ENCODE measurements at places on chromosomes 1 and 21. TPM values are rescaled to one million over a fixed set of nuclear protein-coding genes. Genes with fewer than 3 reads are reported as not detected.
A peak's percentile ranks its signal among the peaks of the same experiment; 100 is the strongest.

Gene ZSWIM5
- 0.07 TPM for total RNA-seq

Gene C1orf87
- total RNA-seq = not detected

Gene KISS1
- not detected for total RNA-seq

Gene OR2T11
- total RNA-seq = not detected

Gene KCNJ10
- total RNA-seq = not detected

Gene COL9A2
- total RNA-seq = 0.47 TPM

Gene IFFO2
- 0.67 TPM for total RNA-seq

Gene PCBP3
- total RNA-seq = 0.34 TPM

- H3K27me3 ChIP-seq = peaks cover 37% of the 10 kb centered on the region
- no peak for DNase-seq
- no peak overlapping the region for H3K4me3 ChIP-seq
- no peak overlapping the region for H3K27ac ChIP-seq
Measured at GRCh38 chr1:200912737-200913407, 18.2 kb downstream of the INAVA start.

DNA sequence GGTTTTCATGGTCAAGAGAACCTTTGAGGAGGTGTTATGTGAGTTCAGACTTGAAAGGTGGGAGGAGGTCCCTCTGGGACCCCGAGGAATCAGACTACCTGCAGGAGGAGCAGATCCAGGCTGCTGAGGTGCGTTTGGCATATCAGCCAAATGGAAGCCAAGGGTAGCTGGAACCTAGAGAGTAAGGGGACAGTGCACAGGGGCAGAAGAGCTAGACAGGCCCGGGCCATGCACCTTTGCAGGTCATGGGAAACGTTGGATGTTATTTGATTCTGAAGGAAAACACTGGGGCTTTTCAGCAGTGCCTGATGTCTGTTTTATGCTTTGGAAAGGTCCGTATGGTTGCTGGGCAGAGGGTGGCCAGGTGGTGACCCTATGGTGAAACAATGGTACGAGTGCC lies 169.2 kb downstream of the PGBD5 start:
- no peaks in the 10 kb centered on the region for H3K27me3 ChIP-seq
- H3K36me3 ChIP-seq = peaks cover 72% of the 10 kb centered on the region
- no peaks in the 10 kb centered on the region for H3K4me1 ChIP-seq
- no peak for DNase-seq
- no peak overlapping the region for H3K4me3 ChIP-seq

DNA sequence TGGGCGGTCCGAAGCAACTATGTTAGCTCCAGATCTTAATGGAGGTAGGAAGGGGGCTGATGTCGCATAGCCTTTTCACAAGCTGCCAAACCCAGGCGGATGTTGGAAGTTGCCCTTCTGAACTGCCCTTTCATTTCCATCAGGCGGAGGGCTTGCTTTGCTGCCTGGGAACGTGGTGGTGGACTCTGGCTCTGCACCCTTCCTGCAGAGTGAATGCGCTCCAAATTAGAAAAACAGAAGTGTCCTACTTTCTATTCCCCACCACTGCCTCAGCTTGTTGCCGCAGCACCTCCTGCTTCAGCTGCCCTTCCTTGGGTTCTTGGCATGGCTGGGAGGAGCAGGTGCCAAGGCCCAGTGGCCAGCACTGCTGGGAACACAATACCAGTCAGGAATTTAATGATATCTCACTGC lies 60.6 kb downstream of the AK4 start:
- no peaks in the 10 kb centered on the region for H3K36me3 ChIP-seq
- H3K27me3 ChIP-seq = no peaks in the 10 kb centered on the region
- H3K4me1 ChIP-seq = peaks cover 6% of the 10 kb centered on the region

GRCh38 chr1:107326824-107327445 lies 186.1 kb downstream of the NTNG1 start:
- no peak overlapping the region for H3K27ac ChIP-seq
- DNase-seq = no peak
- no peak overlapping the region for H3K4me3 ChIP-seq
- no peaks in the 10 kb centered on the region for H3K27me3 ChIP-seq

DNA sequence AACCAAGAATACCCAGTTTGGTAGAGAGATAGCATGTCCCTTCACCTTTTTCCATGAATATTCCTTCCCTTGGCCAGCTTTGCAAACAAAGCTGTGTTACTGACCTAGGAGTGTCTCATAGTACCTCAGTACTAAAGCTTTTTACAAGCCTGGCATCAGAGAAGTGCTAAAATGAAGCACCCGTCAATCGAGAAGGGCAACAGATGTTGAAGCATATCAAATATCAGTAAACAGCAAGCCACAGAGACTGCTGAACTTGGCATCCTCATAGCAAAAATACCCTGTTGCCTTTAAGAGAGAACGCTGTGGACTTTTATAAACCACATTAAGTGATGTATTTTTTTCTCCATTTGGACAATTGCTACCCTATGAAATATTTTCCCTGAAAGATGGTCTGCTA lies 128.6 kb upstream of the HOOK1 start:
- H3K27ac ChIP-seq = no peak overlapping the region
- H3K4me1 ChIP-seq = no peaks in the 10 kb centered on the region
- H3K27me3 ChIP-seq = no peaks in the 10 kb centered on the region
- no peak for DNase-seq

DNA sequence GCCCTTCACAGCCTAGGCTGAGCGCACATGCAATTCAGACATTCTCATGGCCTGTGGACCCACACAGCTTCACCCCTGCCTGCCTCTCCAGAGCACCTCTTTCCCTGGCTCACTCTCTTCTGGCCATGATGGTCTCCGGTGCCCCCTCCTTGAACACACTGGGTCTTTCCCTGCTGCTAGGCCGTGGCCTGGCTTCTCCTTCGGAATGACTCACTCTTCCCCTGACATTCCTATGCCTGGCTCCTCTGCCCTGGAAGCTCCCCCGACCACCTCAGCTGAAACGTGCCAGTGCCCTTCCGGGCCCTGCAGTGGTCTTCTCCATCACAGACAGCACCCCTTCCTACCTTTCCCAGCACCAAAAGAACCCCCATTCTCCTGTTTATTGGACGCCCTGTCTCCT lies 28.3 kb downstream of the EPHA8 start:
- H3K27me3 ChIP-seq = peaks cover 85% of the 10 kb centered on the region
- H3K36me3 ChIP-seq = no peaks in the 10 kb centered on the region
- no peaks in the 10 kb centered on the region for H3K4me1 ChIP-seq
- no peak for DNase-seq

- H3K4me1 ChIP-seq = peaks cover 5% of the 10 kb centered on the region
- H3K27me3 ChIP-seq = no peaks in the 10 kb centered on the region
- H3K27ac ChIP-seq = no peak overlapping the region
Measured at GRCh38 chr1:111598544-111598943, 21.0 kb upstream of the RAP1A start.

DNA sequence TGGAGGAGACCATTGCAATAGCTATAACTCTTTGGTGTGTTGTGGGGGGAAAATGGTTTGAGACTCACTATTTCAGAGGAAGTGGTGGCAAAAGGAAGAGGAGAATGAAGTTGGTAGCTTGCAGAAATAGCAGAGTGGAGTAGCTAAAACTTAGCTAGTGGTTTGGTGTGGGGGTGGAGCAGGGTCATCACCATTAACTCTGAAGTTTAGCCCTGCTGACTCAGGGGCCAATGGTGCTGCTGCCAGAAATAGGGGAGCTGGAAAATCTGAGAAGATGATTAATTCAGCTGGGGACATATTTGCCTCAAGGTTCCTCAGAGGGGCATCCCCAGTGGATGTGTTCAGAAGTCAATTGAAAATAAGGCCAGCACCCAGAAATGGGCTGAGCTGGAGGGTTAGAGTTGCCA lies 65.4 kb downstream of the RUNX1 start:
- no peak overlapping the region for H3K4me3 ChIP-seq
- no peaks in the 10 kb centered on the region for H3K36me3 ChIP-seq
- peak overlapping the region; percentile 21 for H3K27ac ChIP-seq
- peak; percentile 74 for DNase-seq
- peaks cover 8% of the 10 kb centered on the region for H3K4me1 ChIP-seq

- DNase-seq = no peak
- no peaks in the 10 kb centered on the region for H3K36me3 ChIP-seq
- no peak overlapping the region for H3K27ac ChIP-seq
Measured at GRCh38 chr1:216330262-216330661, 93.0 kb downstream of the USH2A start.

DNA sequence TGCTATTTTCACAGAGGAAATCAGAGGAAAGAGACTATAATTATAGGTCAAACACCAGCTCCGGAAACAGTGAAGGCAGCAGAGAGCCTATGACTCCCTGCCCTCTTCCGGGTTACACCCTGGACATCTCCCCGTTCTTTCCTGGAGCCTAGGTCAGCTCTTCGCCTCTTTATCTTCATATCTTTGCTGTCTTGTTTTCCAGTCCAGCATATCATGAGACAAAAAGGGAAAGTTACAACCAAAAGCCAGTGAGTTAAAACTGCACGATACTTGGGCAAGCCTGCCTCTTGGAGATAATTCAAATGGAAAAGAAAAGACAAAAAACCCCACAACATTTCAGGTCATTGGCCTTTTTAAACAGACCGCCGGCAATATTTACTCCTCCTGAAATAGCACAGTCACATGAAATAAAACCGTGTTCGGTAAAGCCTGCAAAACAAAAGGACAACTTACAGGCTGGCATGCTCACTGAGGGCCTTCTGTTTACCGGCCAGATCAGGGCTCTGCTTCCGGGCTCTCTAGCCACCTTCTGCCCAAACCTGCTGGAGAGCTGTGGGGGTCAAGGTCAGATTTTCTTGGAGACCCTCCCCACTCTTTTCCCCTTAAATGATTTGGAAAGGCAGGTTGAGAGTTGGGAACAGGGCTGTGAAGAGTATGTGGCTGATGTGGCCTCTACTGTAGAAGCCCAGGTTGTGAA lies 42.8 kb upstream of the PPP2R5A start:
- H3K36me3 ChIP-seq = no peaks in the 10 kb centered on the region
- no peaks in the 10 kb centered on the region for H3K27me3 ChIP-seq
- H3K4me1 ChIP-seq = peaks cover 12% of the 10 kb centered on the region
- peak; percentile 75 for DNase-seq
- H3K27ac ChIP-seq = peak overlapping the region; percentile 89

DNA sequence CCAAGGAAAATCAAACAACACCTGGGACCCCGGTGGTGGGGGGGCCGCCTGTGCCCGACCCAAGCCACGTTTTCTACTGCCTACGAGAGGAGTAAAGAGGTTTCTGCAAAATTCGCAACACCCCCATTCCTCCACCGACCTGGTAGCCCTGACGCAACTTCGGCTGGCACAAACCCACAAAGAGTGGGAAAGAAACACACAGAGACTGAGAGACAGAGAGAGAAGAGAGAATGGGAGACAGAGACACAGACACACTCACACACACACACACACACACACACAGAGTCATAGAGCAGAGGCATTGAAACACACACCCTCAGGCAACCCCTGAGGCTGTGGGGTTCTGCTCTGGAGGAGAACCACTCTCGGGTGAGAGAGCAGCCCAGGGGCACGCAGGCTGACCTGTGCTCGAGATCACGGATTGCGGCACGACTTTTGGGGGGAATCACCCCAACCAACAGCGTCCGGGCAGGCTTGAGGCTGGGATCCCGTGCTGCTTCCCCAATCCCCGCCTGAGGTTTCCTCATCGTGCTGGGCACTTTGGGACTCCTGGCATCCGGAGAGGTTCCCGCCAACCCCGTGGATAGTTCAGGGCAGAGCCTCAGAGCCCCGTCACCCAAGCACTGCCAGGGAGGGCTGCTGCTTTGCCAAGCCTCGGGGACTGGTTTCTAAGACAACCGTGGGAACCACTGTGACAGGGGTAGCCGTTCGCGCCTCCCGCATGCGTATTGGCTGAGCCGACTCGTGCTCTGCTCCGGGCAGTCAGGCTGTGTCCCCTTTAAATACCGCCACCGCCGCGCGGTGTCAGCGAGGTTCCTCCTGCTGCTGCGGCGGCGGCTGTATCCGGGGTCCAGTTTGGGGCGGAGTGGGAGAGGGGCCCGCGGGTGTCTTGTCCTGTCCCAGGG lies 682.4 kb upstream of the TPTE start:
- H3K27me3 ChIP-seq = no peaks in the 10 kb centered on the region
- peaks cover 3% of the 10 kb centered on the region for H3K4me1 ChIP-seq
- no peaks in the 10 kb centered on the region for H3K36me3 ChIP-seq
- DNase-seq = peak; percentile 59
- H3K4me3 ChIP-seq = peak overlapping the region; percentile 43

DNA sequence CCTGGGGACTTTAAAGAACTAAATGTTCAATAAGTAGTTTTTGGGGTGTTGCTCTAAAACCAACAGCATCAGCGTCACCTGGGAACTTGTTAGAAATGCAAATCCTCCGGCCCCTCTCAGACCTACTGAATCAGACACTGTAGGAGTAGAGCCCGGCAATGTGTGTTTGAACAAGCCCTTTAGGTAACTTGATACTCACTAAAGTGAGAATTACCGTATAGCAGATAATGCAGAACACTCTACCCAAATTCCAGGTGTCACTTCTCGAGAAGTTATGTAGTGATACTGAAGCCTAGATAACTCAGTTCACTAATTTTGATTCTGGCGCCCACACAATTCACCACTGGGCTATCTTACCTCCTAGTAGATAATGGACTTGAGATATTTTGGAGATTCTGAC lies 3.7 kb upstream of the DPT start:
- no peaks in the 10 kb centered on the region for H3K4me1 ChIP-seq
- no peaks in the 10 kb centered on the region for H3K36me3 ChIP-seq
- H3K4me3 ChIP-seq = no peak overlapping the region
- no peak overlapping the region for H3K27ac ChIP-seq

GRCh38 chr1:72050551-72050950 lies 231.8 kb downstream of the NEGR1 start:
- no peaks in the 10 kb centered on the region for H3K27me3 ChIP-seq
- H3K36me3 ChIP-seq = no peaks in the 10 kb centered on the region
- no peaks in the 10 kb centered on the region for H3K4me1 ChIP-seq
- no peak overlapping the region for H3K4me3 ChIP-seq

DNA sequence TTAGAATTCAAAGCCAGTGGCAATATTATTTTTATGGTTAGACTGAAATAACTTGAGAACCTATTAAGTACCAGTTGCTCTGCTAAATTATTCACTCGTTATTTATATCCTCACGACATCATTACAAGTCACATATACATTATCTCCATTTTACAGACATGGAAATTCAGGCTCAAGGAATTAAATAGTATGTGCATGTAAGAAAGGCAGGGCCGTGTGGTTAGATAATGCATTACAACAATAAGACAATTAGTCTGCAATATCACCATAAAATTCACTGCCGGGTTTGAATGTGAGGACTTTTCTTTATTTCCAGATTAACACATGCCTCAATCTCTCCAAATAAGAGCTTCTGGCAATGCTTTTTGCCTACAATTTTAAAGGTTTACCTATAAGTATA lies 523.4 kb downstream of the PTBP2 start:
- H3K27ac ChIP-seq = no peak overlapping the region
- DNase-seq = no peak
- H3K4me3 ChIP-seq = no peak overlapping the region

DNA sequence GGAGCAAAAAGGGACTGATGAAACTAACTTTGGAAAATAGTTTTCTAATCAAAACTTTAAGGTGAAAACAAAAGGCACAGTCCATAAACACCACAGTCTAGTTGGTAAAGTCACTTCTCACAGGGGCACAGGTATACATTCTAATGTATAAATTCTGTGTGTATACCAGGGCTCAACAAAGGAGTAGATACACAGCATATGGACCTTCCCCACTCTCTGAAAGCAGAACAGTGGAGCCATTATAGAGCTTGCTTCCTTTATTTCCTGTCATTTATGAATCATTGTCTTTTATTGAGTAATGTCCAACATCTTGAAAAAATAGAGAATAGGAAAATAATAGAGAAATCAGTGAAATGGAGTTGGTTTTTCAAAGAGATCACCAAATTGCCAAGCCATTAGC lies 746.5 kb upstream of the CHRM3 start:
- no peak overlapping the region for H3K27ac ChIP-seq
- no peak for DNase-seq
- no peaks in the 10 kb centered on the region for H3K27me3 ChIP-seq
- no peaks in the 10 kb centered on the region for H3K36me3 ChIP-seq
- no peak overlapping the region for H3K4me3 ChIP-seq
